ENCODE measurements at places on chromosomes 4 and X. TPM values are rescaled to one million over a fixed set of nuclear protein-coding genes. Genes with fewer than 3 reads are reported as not detected.

The APLN gene
- total RNA-seq, result 0.36 TPM

The RHOXF2 gene
- total RNA-seq, result not detected

The PNMA6E gene
- total RNA-seq, result not detected

The CCDC110 gene
- 0.26 TPM for total RNA-seq

The FRAS1 gene
- total RNA-seq, result not detected

The GPR173 gene
- not detected for total RNA-seq

The NEXMIF gene
- 0.70 TPM for total RNA-seq

The RASGEF1B gene
- total RNA-seq, result 4.4 TPM

The PITX2 gene
- not detected for total RNA-seq

The FMR1NB gene
- total RNA-seq, result not detected

The ZDHHC15 gene
- 0.14 TPM for total RNA-seq

The TMEM255A gene
- total RNA-seq, result not detected

The APELA gene
- not detected for total RNA-seq

- DNase-seq, result no peak
These were observed 11.5 kb upstream of the RASSF6 start for GRCh38 chr4:73631565-73632226.

DNA sequence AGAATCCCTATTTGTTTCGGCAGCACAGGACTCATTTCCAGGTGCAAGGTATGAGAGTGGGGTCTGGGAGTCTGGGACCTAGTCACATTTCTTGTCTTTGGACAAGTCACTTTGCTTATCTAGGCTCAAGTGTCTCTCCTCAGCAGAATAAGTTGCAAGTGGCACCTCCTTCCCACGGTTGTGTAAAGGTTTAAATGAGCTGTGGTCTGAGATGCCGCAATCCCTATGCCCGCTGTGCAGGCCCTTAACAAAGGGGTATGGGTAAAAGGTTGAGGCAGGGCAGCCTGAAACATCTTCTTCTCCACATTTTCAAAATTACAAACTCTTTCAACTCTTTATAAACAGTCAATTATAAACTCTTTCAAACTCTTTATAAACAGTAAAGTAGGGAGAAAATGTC is 93.7 kb downstream of the RTL5 start:
- DNase-seq, result no peak

GRCh38 chrX:38277136-38277535 is 50.2 kb downstream of the RPGR start:
- no peak for DNase-seq

GRCh38 chrX:108165383-108166111 is 74.0 kb downstream of the ATG4A start:
- no peak for DNase-seq

DNA sequence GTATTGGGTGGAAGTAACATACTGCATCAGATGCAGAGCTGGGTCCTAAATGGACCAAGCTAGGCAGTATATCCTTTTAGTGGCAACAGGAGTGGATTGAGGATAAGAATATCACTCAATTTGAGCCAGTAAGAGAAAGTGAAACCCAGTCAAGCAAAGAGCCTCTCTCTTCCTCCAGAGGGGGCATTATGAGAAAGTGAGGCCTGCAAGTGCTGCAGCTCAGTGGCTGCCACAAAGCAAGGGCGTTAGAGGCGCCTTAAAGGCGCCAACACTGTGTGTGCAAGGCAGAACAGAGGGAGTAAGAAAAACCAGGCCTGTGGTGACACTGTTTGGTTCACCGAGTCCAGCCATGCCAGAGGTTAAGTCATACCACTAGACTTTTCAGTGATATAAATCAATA is 17.5 kb downstream of the STX18 start:
- peak; percentile 57 for DNase-seq

DNA sequence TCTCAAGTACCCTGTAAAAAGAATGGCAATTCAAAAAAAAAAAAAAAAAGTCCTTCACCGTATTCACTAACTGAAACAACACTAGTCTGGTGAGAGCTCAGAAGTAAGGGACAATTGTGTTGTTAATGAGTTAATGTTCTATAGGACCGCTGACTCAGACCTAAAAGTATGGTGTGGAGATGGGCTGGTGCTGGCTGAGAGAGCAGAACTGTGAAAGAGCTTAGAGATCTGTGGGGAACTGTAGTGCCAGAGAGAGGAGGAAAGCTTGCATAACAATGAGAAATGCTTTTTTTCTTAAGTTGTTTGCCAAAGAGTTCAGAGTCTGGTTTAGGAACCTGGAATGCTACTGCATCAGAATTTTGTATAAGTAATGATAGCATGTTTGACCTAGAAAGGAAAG is 65.1 kb downstream of the LHFPL1 start:
- no peak for DNase-seq

- DNase-seq, result peak; percentile 35
These were observed 101.2 kb downstream of the ZNF674 start for GRCh38 chrX:46444011-46444410.

DNA sequence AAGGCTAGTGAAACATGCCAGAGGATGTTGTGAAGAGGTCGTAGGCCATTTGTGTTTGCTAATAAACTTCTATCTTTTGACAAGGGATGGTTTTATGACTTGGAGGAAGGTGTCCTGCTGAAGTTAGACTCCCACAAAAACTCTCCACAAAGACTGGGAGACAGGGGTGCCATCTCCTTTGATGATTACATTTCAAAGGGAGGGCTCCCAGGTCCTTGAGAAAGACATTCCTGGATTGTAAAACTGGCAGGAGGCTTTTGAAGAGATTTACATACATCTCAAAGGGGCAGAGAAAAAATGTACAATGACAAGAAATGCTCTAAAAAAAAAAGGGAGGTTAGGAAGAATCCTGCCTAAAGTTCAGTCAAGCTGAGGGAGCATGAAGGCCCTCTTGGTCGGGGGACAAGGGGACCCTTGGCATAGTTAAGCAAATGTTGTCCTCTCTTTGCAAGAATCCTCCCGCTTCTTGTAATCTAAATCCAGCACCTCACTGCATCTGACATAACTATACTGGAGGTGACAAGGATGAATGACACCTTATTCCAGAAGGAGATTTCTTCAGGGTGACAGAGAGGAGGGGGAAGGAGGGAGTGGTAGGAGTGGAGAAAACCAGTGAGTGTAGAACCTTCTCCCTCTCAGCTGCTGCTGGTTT is 41.1 kb upstream of the MGST2 start:
- no peak for DNase-seq

GRCh38 chr4:26213317-26213716 is 107.5 kb upstream of the RBPJ start:
- no peak for DNase-seq

GRCh38 chrX:66635360-66635759 is 3.5 kb downstream of the EDA2R start:
- DNase-seq, result no peak

DNA sequence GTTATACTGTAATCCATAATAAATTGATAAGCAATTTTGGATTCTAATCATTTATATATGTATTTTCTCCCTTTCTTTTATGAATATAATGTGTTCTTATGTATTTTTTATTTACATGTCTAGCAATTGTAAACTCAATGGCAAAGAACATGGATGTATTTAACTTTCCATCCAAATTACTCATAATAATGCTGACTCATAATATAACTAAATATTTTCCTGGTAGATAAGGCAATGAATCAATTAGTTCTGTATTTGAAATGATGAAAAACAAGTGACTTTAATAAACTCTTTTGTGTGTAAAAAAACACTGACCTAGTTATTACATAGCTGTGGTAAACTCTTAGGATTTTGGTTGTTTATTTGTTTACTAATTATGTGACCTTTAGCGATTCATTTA is 211.2 kb downstream of the DTHD1 start:
- no peak for DNase-seq

DNA sequence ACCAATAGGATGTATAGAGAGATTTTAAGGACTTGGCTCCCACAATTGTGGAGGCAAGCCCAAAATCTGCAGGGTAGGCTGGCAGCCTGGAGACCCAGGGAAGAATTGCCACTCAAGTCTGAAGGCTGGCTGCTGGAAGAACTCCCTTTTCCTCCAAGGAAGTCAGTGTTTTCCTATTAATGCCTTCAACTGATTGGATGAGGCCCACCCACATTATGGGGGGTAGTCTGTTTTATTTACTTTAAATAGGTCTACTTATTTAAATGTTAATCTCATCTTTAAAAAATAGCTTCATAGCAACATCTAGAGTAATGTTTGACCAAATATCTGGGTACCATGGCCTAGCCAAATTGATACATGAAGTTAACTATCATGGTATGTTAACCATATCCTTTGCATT is 18.7 kb downstream of the LSM6 start:
- DNase-seq, result no peak

DNA sequence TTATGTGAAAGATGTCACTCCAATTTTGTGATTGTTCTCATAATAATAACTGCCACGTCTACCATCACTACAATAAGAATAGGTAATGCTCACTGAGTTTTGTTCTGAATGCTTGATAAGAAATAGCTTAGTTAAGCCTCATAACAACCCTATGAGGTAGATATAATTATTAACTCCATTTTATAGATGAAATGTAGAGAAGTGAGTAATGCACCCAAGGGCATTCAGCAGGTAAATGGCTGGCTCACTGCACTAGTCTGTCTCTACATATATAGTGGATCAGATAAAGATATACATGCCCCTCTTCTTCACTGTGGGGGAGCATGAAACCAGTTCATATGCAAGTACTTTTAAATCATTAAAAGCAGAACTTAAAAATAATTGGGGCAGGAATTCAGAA is 65.8 kb upstream of the SLC4A4 start:
- no peak for DNase-seq

- no peak for DNase-seq
These were observed 329.3 kb downstream of the GBA3 start for GRCh38 chr4:23022032-23022431.

- no peak for DNase-seq
These were observed 103.7 kb upstream of the BMPR1B start for GRCh38 chr4:94653984-94654609.

DNA sequence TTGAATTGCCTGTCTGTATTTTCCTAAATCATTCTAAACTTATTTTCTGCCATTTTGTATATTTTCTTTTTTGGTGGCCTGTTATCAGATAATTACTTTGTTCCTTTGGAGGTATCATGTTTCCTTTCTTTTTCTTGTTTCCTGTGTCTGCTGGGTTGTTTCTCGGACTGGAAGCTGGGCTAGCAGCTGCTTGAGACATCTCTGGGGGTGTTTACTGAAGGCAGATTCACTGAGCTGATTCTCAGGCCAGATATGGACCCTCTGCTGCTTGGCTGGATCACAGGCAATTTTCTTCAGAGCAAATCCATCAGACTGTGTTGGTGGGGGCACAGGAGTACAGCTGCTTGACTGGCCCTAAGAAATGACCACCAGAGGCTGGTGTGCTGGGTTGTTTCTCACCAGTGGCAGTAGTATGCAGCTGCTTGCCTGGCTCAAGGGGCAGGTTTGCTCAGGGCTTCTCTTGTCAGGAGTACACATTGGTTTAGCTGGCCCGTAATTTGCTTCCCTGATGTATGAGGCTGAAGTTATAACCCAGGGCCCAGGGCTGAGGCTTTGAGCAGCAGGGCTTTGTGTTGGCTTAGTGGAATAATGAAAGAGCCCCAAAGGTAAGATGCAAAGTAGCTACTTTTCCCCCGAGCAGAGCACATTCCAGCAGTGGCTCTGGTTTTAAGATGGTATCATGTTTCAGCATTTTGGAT is 680.6 kb downstream of the TECRL start:
- DNase-seq, result no peak

GRCh38 chr4:89284828-89285227 is 22.8 kb downstream of the GPRIN3 start:
- DNase-seq, result peak; percentile 74

- no peak for DNase-seq
These were observed 36.9 kb upstream of the ADRA2C start for GRCh38 chr4:3729188-3729881.

GRCh38 chr4:145525291-145525740 is 43.7 kb downstream of the SMAD1 start:
- no peak for DNase-seq

- no peak for DNase-seq
These were observed 61.1 kb downstream of the HDX start for GRCh38 chrX:84441143-84441542.

GRCh38 chrX:153438532-153438931 is 7.3 kb downstream of the TREX2 start:
- DNase-seq, result no peak

- peak; percentile 13 for DNase-seq
These were observed 24.0 kb downstream of the TAB3 start for GRCh38 chrX:30865015-30865414.

DNA sequence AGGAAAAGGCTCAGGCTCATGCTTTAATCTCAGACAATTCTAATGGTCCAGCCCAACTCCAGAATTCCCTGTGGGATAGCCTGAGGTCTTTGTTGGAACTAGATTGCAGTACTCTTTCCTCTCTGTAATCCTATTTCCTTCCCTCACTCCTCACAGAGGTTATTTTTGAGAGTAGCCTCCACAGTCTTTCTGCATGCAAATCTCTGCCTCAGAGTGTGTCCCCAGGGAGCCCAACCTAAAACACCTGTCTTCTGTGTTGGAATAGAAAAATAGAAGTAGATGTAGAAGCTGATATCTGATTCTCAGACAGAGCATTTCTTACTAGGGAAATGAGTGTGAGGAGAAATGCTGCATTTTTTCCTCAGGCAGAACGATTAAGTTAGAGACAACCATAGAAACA is 915.5 kb upstream of the EPHA5 start:
- DNase-seq, result no peak

DNA sequence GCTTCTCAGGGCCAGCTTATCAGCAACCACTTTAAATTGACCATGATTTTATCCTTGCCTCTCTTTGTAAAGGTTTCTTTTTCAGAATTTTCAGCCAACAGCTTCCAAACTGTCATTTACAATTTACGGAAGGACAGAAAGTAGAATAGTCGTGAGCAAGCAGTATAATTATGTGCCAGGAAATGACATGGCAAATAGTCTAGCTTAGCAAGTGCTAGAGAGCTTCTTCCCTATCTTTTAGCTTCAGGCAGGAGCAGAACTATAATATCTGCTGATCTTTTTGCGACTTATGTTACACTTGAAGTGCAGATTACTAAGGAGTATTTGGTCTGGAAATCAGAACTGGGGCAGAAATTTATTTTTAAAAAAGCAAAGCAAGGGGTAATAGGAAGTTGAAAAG is 123.0 kb upstream of the AP1S2 start:
- no peak for DNase-seq

- DNase-seq, result no peak
These were observed 568 bp downstream of the MAGEC1 start for GRCh38 chrX:141904262-141904661.

All from activated CD4-positive, alpha-beta memory T cell treated with anti-CD3 and anti-CD28 coated beads for 36 hours (primary cell).